ENCODE measurements at places on chromosomes 3 and 15. TPM values are rescaled to one million over a fixed set of nuclear protein-coding genes. Genes with fewer than 3 reads are reported as not detected.
A peak's percentile ranks its signal among the peaks of the same experiment; 100 is the strongest.

The SERINC4 gene
- 0.21 TPM for total RNA-seq

The B3GNT5 gene
- total RNA-seq, result 0.69 TPM

DNA sequence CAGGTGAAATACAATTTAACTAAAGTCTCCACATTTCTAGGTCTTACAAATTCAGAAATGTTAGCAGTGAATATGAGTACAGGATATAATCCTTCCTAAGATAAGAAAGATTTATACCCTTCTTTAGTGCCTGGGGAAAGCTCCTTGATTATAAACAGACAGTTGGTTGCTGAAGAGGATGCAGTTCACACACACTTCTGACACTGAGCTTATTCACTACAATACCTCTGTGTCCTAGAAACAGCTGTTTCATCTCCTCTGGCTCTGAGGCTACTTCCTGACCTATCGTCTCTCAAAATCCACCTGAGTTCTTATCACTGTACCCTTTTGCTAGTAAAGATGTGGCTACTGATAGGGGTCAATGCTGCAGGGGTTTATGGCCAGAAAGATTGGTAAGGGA is 57.1 kb downstream of the TP63 start:
- no peak for DNase-seq
- no peaks in the 10 kb centered on the region for H3K4me1 ChIP-seq
- H3K27me3 ChIP-seq, result no peaks in the 10 kb centered on the region
- H3K4me3 ChIP-seq, result no peak overlapping the region
- no peaks in the 10 kb centered on the region for H3K36me3 ChIP-seq
- no peak overlapping the region for H3K27ac ChIP-seq

DNA sequence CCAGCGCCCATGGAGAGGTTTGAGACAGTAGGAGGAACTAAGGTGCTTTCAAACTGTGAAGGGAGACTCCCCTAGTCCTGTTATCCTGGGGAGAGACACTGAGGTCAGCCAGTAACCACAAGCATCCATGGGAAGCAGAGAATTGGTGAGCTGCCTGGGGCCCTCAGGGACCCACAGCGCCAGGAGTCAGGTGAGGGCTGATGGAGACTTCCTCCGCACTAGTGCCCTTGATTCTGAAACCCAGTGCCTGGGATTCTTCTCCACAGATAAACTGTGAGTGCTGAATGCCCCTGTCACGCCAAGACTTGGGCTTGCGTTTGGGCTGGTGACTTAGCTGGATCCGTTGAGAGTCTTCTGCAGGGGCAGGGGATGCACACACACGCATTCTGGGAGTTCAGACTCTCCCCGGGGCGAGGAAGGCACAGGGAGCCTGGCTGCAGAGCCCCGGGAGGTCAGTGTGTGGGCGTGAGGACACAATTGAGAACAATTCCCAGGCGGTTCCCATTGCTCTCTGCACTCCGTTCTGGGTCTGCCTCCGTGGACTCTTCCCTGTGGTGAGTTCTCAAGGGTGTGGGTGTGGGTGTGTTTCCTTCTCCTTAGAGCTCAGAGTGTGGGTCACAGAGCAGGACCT is 37.9 kb upstream of the SLCO2A1 start:
- DNase-seq, result no peak
- H3K27ac ChIP-seq, result no peak overlapping the region
- H3K36me3 ChIP-seq, result no peaks in the 10 kb centered on the region
- H3K27me3 ChIP-seq, result no peaks in the 10 kb centered on the region
- H3K4me3 ChIP-seq, result no peak overlapping the region
- H3K4me1 ChIP-seq, result no peaks in the 10 kb centered on the region

The IMPG2 gene
- 0.49 TPM for total RNA-seq

GRCh38 chr15:62941699-62942098 is 100.8 kb upstream of the TPM1 start:
- H3K4me3 ChIP-seq, result no peak overlapping the region
- no peaks in the 10 kb centered on the region for H3K27me3 ChIP-seq

DNA sequence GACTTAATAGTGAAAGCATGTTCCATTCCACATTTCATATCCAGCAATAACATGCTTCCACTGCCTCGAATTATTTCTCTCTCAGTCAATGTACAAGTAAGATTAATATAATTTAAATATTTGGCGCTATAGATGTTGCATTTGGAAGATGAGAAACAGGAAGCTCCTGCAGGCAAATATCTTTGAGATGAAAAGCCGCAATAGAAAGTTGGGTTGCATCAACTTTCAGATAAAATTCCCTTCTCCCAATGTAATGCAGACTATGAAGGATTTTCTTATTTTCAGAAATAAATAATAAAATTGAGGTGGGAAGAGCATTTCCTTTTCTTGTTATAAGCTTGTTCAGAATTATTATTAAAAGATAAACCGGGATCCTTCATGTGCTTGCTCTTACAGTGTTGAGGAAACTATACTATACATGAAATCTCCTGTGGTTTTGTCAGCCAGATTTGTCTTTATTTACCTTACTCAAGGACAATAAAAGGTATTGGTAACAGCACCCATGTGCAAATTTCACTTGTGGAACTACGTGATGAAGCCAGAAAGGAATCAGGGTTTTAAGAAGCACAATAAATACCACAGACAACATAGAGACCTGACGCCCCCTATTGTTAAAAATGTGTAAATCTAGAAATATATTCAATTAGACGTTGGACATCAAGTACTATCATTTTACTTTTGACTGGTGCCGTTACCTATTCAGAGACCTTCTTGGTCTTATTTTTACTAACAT is 307.0 kb downstream of the ARPP21 start:
- peak; percentile 70 for DNase-seq
- H3K36me3 ChIP-seq, result no peaks in the 10 kb centered on the region
- no peaks in the 10 kb centered on the region for H3K4me1 ChIP-seq
- no peaks in the 10 kb centered on the region for H3K27me3 ChIP-seq

GRCh38 chr3:194257916-194258668 is 93.0 kb downstream of the CPN2 start:
- no peak for DNase-seq
- H3K27ac ChIP-seq, result no peak overlapping the region
- H3K4me3 ChIP-seq, result no peak overlapping the region
- peaks cover 13% of the 10 kb centered on the region for H3K4me1 ChIP-seq
- H3K27me3 ChIP-seq, result no peaks in the 10 kb centered on the region

DNA sequence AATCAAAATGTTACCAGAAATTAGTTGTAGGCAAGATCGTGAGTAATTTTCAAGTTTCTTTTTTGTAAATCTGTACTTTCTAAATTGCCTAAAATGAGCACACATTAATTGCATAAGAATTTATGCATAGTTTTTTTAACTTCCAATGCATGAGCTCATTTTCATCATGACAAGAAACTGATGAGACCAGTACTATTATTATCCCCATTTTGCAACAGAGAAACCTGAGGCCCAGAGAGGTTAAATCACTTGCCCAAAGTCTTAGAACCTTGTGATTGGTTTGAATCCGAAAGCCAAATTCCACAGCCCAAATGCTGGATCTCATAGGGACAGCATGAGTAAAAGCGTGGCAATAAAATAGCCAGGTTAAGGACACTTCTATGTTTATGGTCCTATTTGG is 274.7 kb downstream of the ERC2 start:
- no peaks in the 10 kb centered on the region for H3K4me1 ChIP-seq
- no peaks in the 10 kb centered on the region for H3K27me3 ChIP-seq
- DNase-seq, result no peak
- H3K27ac ChIP-seq, result no peak overlapping the region
- no peaks in the 10 kb centered on the region for H3K36me3 ChIP-seq
- H3K4me3 ChIP-seq, result no peak overlapping the region

The PKM gene
- total RNA-seq, result 1,894 TPM

The GPR15 gene
- not detected for total RNA-seq

GRCh38 chr3:51343918-51344687 is 41.0 kb upstream of the MANF start:
- H3K27ac ChIP-seq, result no peak overlapping the region
- no peak overlapping the region for H3K4me3 ChIP-seq
- no peaks in the 10 kb centered on the region for H3K4me1 ChIP-seq
- no peaks in the 10 kb centered on the region for H3K36me3 ChIP-seq

Data from cardiac muscle cell (in vitro differentiated cells and primary cell).